ENCODE measurements at places on chromosomes 1 and 21. TPM values are rescaled to one million over a fixed set of nuclear protein-coding genes. Genes with fewer than 3 reads are reported as not detected.

The KCNK1 gene
- 2.6 TPM for total RNA-seq

The OR2T8 gene
- not detected for total RNA-seq

The MXRA8 gene
- total RNA-seq, result 397 TPM

The NR0B2 gene
- not detected for total RNA-seq

The FYB2 gene
- total RNA-seq, result not detected

The RAD54L gene
- 0.66 TPM for total RNA-seq

The RGS13 gene
- total RNA-seq, result not detected

The ANKRD34A gene
- total RNA-seq, result 0.26 TPM

The GABPA gene
- total RNA-seq, result 28.6 TPM

The OR14K1 gene
- not detected for total RNA-seq

The PGLYRP4 gene
- total RNA-seq, result not detected

The SYPL2 gene
- total RNA-seq, result 0.26 TPM

The RORC gene
- under 0.01 TPM for total RNA-seq

The HAPLN2 gene
- total RNA-seq, result not detected

The NECTIN4 gene
- total RNA-seq, result 0.33 TPM

The LEFTY1 gene
- not detected for total RNA-seq

The ISG20L2 gene
- total RNA-seq, result 5.4 TPM

The AKR7A3 gene
- 0.33 TPM for total RNA-seq

The SPRR3 gene
- not detected for total RNA-seq

The FCRLB gene
- 0.77 TPM for total RNA-seq

The TOR3A gene
- total RNA-seq, result 62.1 TPM

The SPRR2E gene
- total RNA-seq, result not detected

The MPL gene
- total RNA-seq, result not detected

The KRTCAP2 gene
- total RNA-seq, result 125 TPM

The SLC19A2 gene
- 8.9 TPM for total RNA-seq

The FAM78B gene
- total RNA-seq, result 0.33 TPM

The CD48 gene
- total RNA-seq, result under 0.01 TPM

The VANGL2 gene
- total RNA-seq, result not detected

The KIF17 gene
- total RNA-seq, result 1.3 TPM

The ACKR1 gene
- not detected for total RNA-seq

The C1QC gene
- total RNA-seq, result not detected

The SYCP1 gene
- not detected for total RNA-seq

The CLCA4 gene
- total RNA-seq, result not detected

The CRYBG2 gene
- not detected for total RNA-seq

The HLCS gene
- 31.3 TPM for total RNA-seq

The KRTAP7-1 gene
- not detected for total RNA-seq

The DMRTA2 gene
- total RNA-seq, result not detected

The NUF2 gene
- total RNA-seq, result 0.51 TPM

The DMAP1 gene
- 23.6 TPM for total RNA-seq

The LENEP gene
- 0.26 TPM for total RNA-seq

The EGLN1 gene
- 50.9 TPM for total RNA-seq
